ENCODE measurements at places on chromosomes 5 and 9.

DNA sequence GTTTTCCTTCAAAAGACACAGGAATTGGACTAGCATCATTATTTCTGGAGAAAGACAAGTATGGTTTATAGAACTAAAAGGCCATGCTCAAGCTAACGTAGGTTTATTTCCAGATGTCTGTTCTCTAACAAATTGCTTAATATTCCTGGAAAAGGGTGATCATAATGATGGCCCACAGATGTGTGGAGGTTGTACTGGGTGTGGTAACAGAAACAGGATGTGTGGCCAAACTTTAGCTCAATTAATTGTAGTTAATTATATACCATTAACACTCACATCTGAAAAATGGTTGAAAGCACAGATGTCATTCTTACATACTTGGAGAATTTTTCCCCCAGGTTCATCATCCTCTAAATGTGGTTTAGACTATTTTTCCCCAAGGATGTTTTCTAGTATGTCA lies 292.7 kb upstream of the RASA1 start:
- no peak overlapping the region for H3K27ac ChIP-seq
- DNase-seq: no peak
- H3K27me3 ChIP-seq: no peaks in the 10 kb centered on the region
- H3K4me3 ChIP-seq: no peak overlapping the region

GRCh38 chr5:176658007-176658599 lies 10.8 kb downstream of the TSPAN17 start:
- peak; percentile 65 for DNase-seq
- peak overlapping the region; percentile 19 for H3K27ac ChIP-seq
- peaks cover 9% of the 10 kb centered on the region for H3K4me1 ChIP-seq
- H3K36me3 ChIP-seq: no peaks in the 10 kb centered on the region
- no peak overlapping the region for H3K4me3 ChIP-seq

GRCh38 chr9:34559624-34560455 lies 29.7 kb downstream of the CNTFR start:
- DNase-seq: peak; percentile 55
- no peak overlapping the region for H3K4me3 ChIP-seq
- peaks cover 12% of the 10 kb centered on the region for H3K27me3 ChIP-seq
- no peaks in the 10 kb centered on the region for H3K36me3 ChIP-seq
- peaks cover 4% of the 10 kb centered on the region for H3K4me1 ChIP-seq

GRCh38 chr5:109560554-109560953 lies 129.2 kb upstream of the MAN2A1 start:
- no peaks in the 10 kb centered on the region for H3K4me1 ChIP-seq
- H3K27ac ChIP-seq: no peak overlapping the region
- H3K27me3 ChIP-seq: no peaks in the 10 kb centered on the region
- H3K4me3 ChIP-seq: no peak overlapping the region

- no peak overlapping the region for H3K4me3 ChIP-seq
- H3K27me3 ChIP-seq: no peaks in the 10 kb centered on the region
- DNase-seq: peak; percentile 2
- no peak overlapping the region for H3K27ac ChIP-seq
- H3K4me1 ChIP-seq: no peaks in the 10 kb centered on the region
- no peaks in the 10 kb centered on the region for H3K36me3 ChIP-seq
These were observed 91.6 kb downstream of the UBE2QL1 start for GRCh38 chr5:6540111-6540827.

GRCh38 chr5:90191352-90192045 lies 218.1 kb downstream of the CETN3 start:
- no peaks in the 10 kb centered on the region for H3K4me1 ChIP-seq
- H3K27ac ChIP-seq: no peak overlapping the region
- no peaks in the 10 kb centered on the region for H3K27me3 ChIP-seq
- H3K4me3 ChIP-seq: no peak overlapping the region

DNA sequence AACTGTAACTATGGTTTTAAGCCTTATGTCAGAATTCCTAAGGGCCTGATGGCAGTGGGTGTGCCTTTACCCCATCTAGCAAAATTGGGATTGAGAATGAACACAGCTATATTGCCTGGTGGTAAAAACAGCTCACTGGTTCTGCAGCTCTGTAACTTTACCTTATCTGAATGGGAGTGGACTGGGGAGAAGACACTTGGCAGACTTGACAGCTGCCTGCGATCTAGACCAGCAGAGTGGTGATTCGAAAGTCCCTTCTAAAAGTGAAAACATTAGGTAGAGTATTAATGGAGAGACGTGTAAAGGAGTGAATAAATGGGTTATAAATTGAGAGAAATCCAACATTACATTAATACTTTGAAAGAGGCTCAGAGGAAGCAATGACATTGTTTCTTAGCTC lies 289.1 kb upstream of the EDIL3 start:
- H3K27me3 ChIP-seq: no peaks in the 10 kb centered on the region
- no peak for DNase-seq
- no peaks in the 10 kb centered on the region for H3K4me1 ChIP-seq
- H3K36me3 ChIP-seq: no peaks in the 10 kb centered on the region
